ENCODE measurements at places on chromosomes 2 and 18.

DNA sequence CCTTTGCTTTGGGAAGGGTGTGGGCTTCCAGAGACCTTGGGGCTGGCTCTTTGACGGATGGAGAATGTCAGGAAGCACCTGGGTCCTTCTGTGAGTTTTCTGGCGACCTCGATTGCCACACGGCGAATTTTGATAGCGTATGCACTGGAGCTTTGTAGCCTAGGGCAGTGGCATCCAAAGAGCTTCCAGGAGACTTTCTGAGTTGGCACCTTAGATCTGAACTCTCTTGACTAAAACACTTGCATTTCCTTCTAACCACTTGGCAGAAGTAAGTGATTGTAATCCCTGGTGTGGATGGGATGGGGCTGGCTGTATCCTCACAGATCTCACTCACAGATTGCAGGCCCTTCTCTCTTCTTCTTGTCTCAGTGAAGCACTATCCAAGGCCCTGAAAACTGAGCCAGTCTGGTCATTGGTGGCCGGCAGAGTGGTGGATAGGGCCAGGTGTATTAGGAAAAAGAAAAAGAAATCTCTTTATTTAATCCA is 7.8 kb downstream of the RNF144A start:
- no peak for DNase-seq

- DNase-seq: no peak
Measured at GRCh38 chr2:126661702-126662500, 5.9 kb downstream of the GYPC start.

DNA sequence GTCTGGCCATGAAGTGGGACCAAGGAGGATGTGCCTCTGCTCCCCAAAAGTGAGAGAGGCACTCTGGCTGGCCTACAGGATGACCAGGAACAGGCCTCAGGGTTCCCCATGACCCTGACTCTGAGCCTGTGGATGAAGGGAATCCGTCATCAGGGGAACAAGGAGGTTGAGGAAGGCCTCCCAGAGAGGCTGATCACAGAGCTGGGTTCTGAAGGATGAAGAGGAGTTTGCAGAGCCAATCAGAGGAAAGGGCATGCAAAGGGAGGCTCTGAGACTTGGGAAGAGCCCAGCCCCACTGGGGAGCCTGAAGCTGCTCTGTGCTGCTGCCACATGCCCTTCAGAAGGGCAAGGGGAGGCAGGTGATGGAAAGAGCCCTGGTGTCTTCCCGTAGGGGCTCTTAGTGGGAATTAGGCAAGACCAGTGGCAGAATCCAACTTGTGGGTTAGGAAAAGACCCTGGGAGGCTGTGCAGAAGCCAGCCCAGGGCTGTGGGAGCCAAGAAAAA is 141.3 kb upstream of the ID2 start:
- no peak for DNase-seq

DNA sequence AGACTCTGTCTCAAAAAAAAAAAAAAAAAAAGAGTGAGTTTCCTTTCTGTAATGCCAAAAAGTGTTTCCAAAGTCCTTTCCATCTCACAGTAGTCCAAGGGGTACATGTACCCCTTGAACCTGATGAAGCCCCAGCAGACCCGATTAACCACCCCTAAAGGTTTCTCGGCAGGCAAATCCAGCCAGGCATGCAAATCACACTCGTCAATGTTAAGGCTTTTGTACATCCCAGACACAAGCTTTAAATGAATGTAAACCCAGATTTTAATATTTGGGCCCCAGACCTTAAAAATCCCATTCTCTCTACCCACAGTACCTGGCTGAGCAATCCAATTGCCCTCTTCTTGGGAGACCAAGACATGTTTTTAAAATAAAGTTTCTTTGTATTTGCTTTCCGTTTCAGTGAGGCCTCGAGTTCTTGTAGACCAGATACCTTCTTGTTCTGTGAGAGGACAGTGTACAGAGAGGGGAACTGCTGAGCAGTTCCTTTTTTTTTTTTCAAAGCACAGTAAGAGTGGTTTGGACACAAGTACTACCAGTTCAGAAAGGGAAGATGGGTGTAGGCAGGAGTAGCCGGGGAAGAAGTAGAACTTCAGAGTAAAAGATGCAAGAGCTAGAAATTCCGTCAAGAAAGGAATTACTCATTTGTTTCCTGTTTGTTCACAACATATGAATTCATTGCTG is at the start of gene NLRC4:
Gene NLRC4 (minus strand): TSS at position 465 of the 684 bp plus-strand sequence. CDS start 8,111 bp downstream, outside the sequence.
- DNase-seq: no peak

DNA sequence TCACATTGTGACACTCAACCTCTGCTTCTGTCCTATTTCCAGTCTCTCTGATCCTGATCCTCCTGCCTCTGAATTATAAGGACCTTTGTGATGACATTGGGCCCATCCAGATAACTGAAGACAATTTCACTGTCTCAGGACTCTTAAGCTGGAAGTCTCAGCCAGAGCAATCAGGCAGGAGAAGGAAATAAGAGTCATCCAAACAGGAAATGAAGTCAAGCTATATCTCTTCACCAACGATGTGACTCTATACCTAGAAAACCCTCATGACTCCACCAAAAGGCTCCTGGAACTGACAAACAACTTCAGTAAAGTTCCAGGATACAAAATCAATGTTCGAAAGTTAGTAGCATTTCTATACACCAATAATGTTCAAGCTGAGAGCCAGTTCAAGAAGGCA is 29.3 kb upstream of the TWIST2 start:
- DNase-seq: no peak

DNA sequence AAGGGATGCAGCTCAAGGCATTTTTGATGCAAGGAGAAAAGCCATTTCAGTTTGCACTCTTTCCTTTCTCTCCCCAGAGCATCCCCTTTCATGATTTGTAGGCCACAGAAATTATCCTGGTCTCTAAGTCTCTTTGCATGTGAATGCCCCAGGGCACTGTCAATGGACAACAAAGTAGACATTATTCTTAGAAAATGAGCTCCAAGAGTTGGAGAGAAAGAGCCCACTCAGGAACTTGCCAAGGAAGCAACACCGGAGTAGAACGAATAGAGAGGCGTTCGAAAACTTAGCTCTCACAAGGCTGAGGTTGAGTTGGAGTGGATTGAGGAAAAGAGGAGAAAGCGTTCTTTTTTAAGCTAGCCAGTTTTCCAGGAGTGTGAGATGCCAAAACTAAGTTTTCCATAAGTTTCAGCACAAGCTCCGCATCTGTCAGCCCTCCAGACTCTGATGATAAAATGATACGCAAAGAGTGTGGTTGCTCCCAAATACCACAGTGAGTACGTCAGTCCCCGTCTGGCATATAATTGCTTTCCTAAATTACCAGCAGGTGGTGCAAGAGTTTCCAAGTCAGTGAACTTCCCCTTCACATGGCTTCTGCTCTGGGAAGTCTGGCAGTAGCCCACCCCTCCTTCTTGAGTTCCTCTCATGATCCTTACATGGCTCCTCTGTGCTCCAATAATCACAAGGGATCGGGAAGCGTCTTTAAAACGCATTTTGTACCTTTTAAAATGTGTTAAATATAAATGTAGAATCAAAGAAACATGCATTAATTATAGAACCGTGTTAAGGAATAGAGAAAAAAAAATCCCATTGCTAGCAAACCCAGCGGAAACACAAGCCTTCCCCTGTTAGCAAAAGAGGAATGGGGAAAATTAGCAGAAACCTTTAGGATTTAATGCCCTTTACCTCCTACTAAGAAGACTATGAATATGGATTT is 1060.6 kb upstream of the FANCL start:
- DNase-seq: no peak

- no peak for DNase-seq
Measured at GRCh38 chr2:118090387-118091139, 2.3 kb downstream of the INSIG2 start.

- no peak for DNase-seq
Measured at GRCh38 chr2:171432206-171432968, 1.4 kb downstream of the METTL8 start.
